ENCODE measurements at places on chromosomes 3 and 15.

GRCh38 chr3:125005222-125005621 is 50.6 kb downstream of the HEG1 start:
- DNase-seq = no peak

- no peak for DNase-seq
Observed at GRCh38 chr15:86060674-86061073, 19.0 kb upstream of the AGBL1 start.

DNA sequence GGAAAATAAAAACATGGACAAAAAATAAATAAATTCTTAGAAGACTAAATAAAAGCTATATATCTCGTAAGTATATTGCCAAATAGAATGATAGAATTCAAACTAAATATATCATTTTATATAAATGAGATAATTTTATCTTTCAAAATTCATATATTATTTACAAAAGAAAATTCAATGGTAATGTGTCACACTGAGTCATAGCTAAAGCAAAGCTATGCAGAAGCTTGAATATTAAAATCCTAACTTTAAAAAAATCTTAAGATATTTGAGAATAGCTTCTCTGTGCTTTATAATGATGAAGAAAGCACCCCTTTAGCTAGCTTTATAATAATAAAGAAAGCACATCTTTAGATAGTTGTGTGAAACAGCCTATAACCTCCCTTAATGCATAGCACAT is 1010.8 kb downstream of the OTOL1 start:
- no peak for DNase-seq

DNA sequence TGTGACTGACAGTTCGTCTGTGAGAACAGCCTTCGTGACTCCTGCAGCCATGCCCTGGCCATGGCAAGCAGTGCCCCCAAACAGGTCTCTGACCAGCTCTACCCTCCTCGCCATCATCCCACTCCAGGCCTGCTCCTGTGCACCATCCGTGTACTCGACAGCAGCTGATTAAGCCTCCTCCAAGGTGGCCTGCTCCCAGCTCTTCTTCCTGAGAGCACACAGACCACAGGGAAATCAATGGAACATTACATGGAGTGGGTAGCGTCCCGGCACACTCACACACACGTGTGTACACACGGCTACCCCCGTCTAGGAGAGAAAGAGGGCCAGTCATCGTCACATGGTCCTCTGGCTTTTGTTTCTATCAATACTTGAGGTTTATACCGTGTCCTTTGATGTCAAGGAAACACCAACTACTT is 21.1 kb downstream of the ANXA2 start:
- DNase-seq = no peak

DNA sequence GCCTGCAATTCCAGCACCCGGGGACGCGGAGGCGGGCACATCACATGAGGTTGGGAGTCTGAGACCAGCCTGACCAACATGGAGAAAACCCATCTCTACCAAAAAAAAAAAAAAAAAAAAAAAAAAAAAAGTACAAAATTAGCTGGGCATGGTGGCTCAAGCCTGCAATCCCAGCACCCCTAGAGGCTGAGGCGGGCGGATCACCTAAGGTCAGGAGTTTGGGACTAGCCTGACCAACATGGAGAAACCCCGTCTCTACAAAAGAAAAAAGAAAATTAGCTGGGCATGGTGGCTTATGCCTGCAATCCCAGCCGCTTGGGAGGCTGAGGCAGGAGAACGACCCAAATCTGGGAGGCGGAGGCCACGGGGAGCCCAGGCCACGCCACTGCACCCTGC is 7.5 kb upstream of the FAN1 start:
- no peak for DNase-seq

- peak; percentile 91 for DNase-seq
Observed at GRCh38 chr3:126654571-126655383, at the start of gene TXNRD3. Gene TXNRD3 (minus strand): TSS chr3:126655124.

- DNase-seq = no peak
Observed at GRCh38 chr3:53850895-53851294, 4.5 kb downstream of the IL17RB start.

DNA sequence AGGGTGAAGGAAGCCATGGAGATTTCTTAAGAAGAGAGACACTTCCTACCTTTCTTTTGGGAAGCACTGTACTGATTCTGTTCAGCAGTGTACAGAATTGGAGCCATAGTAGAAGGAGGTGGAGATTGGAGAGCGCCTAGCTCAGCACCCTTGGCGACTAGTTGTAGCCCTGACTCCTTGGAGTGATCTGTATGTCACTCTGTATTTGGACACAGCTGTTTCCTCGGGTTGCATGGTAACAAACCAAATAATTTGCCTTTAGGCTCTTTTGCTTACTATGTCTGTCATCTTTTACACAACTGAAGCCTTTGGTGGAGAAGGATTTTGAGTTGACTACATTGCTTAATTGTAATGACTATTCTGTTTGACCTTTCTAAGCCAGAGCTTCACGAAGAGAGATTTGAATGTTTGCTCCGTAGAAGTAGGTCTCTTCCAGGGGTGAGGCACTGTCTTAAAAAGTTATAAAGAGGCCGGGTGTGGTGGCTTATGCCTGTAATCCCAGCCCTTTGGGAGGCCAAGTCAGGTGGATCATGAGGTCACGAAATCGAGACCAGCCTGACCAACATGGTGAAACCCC is 77.1 kb downstream of the AKAP13 start:
- DNase-seq = no peak

- no peak for DNase-seq
Observed at GRCh38 chr3:189727898-189728297, 96.7 kb downstream of the TP63 start.

- no peak for DNase-seq
Observed at GRCh38 chr3:135806317-135806716, 159.2 kb upstream of the PPP2R3A start.

GRCh38 chr15:38768970-38769369 is 204.4 kb upstream of the RASGRP1 start:
- peak; percentile 51 for DNase-seq

DNA sequence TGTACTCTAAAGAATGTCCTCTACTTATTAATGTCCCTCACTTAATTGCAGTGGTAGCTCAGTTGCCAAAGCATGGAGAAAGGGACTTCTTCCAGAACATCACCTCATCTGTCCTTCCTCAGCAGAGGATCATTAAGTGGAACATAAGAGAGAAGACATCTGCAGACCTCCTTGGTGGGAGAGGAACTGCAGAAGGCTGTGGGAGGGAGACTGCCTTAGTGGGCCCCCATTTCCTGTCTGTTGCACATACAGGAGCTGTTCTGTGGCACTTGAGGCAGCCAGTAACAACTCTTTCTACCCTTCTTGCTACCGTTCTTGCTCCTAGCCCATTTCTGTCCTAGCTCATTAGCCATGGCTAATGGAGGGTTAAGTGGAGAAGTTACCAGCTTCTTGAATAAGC is 33.6 kb downstream of the HPS3 start:
- no peak for DNase-seq

- DNase-seq = no peak
Observed at GRCh38 chr3:183069086-183069485, 30.2 kb downstream of the MCCC1 start.

DNA sequence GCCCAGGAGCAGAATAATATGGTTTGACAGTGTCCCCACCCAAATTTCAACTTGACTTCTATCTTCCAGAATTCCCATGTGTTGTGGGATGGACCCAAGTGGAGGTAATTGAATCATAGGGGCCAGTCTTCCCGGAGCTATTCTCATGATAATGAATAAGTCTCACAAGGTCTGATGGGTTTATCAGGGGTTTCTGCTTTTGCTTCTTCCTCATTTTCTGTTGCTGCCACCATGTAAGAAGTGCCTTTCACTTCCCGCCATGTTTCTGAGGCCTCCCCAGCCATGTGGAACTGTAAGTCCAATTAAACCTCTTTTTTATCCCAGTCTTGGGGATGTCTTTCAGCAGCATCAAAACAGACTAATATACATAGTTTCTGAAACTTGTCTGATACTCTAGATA is 28.4 kb upstream of the ATP2C1 start:
- no peak for DNase-seq

DNA sequence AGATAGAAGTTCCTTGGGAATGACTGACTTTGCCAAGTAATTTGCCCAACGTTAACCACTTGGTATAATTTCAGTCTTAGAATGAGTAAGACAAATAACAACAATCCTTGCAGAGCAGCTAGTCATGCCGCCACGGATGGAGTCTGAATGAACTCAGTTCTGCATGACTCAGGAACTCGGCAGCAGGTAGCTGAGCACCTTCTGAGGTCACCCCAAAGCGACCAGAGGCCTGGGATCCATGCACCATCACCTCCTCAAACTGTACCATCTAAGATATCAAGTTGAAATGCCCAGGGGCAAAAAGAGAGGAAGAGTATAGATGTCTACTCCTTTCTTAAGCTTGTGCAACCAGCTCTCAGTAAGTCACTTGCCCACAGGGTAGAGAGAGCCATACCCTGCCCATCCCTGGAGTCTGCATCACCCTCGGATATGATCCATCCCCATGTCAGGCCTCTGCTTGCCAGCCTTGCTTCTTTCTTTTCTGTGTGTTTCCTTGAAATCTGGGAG is 8.5 kb upstream of the CDCP1 start:
- no peak for DNase-seq

GRCh38 chr3:131735544-131735943 is 232.8 kb upstream of the MRPL3 start:
- DNase-seq = no peak

DNA sequence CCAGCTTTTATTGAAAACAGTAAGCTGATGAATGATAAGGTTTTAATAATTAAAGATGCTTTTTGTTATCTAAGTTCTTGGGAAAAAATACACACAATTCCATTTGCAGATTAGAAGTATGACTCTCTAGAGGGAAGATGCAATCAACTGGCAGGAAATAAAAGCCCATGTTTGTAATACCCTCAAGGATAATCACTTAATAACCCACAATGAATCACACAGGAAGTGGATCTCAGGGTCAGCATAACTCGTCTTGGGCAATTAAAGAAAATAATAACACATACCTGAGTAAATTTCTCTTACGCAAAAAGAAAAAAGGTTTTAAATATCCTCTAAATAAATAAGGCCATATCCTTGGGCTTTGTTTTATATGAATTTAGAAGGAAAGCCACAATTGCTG is 9.4 kb upstream of the EID1 start:
- peak; percentile 38 for DNase-seq

DNA sequence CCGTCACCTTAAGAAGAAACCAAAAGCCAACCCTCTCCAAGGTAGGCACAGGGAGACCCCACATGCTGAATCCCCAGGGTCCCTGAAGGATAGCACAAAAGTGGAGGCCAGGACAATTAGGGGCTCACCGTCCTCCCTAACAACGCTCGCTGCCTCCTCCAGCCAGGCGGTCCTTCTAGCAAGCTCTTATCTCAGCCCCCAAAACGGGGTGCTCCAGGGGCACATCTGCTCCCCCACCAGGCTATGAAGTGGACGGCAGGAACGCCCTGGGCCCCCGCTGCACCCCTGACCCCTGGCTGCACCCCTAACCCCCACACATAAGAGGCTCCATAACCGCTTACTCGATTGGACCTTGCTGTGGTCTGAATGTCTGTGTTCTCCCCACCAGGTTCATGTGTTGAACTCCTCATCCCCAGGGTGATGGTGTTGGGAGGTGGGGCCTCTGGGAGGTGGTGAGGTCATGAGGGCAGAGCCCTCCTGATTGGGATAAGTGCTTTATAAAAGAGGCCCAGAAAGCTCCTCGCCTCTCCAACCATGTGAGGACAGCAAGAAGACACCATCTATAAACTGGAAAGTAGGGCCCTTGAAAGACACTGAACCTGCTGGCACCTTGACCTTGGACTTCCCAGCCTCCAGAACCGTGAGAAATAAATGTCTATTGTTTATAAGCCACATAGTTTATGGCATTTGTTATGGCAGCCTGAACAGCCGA is 153.3 kb downstream of the NUP210 start:
- DNase-seq = no peak

GRCh38 chr3:78801926-78802561 is 965.8 kb downstream of the ROBO1 start:
- no peak for DNase-seq

DNA sequence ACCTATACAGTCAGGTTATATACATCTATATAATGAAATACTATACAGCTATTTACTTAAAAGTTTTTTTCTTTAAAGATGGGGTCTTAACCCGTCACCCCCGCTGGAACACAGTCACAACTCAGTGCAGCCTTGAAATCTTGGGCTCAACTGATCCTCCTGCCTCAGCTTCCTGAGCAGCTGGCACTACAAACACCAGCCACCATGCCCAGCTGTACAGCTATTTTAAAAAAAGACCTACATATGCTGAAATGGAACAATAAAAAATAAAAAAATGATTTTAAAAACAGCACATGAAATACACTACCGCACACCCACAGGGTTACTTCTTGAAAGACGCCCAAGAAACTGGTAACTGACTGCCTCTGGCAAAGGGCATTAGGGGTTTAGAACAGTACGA is 3.8 kb downstream of the NCBP2 start:
- no peak for DNase-seq

- no peak for DNase-seq
Observed at GRCh38 chr3:193903512-193903817, 232.5 kb upstream of the HES1 start.

DNA sequence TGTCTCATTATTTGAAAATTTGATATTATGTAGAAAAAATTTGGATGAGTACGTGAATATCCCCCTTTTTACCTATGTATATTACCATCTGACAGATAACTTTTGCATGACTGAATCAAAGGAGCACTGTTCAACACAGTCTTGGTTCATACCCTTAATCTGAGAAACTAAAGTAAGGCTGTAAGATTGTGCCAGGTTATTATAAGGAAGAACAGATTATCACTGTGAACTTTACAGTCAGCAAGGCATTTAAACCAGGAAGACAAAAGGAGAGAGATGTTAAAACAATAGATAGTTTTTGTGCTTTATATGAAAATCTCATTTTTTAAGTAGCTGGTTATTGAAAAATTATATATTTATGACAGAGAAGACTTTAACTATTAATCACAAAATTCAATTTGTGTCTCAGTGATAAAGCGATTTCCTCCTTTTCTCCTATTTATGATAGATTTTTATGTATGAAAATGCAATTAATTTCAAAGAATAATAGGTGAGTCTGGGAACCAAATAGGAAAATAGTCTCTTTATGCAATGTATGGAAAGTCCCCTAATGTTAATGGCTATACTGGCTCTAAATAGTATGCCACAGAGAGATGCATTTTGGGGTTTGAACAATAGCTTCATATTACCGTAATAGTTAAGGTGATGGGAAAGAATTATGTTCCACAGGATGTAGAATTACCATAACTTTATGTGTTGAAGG is 33.4 kb downstream of the PLCL2 start:
- no peak for DNase-seq

GRCh38 chr3:171173736-171174135 is 147.2 kb upstream of the SLC2A2 start:
- no peak for DNase-seq
